Frontal cortex (tissue), 4 donors: ENCODE measurements at places on chromosomes 11 and 22. TPM values are rescaled to one million over a fixed set of nuclear protein-coding genes. Genes with fewer than 3 reads are reported as not detected.

The MRPL21 gene
- 51.0 TPM for total RNA-seq

The TRIM51 gene
- not detected for total RNA-seq

The CHST1 gene
- total RNA-seq, result 10.6 TPM

The KRTAP5-11 gene
- not detected for total RNA-seq

The LMO1 gene
- 2.0 TPM for total RNA-seq

The MUC6 gene
- total RNA-seq, result not detected
